ENCODE measurements at places on chromosomes 2 and 18.

DNA sequence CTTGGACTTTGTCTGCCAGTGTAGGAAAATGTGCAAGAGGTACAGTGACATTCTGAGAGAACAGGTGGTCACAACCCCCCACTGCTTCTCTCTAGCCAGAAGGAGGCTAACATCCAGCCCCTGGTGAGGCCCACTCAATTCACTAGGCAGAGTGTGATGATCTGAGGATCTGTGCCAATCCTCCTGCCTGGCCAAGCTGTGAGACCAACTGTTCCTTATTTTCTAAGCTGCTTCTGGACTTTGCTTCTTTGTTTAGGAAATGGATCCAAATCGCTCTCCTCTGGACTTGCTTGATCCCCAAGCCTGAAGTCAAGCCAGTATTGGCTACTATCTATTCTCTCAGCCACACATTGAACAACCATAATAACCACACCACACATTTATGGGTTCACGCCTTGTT is 202.8 kb downstream of the PIK3C3 start:
- DNase-seq: no peak

DNA sequence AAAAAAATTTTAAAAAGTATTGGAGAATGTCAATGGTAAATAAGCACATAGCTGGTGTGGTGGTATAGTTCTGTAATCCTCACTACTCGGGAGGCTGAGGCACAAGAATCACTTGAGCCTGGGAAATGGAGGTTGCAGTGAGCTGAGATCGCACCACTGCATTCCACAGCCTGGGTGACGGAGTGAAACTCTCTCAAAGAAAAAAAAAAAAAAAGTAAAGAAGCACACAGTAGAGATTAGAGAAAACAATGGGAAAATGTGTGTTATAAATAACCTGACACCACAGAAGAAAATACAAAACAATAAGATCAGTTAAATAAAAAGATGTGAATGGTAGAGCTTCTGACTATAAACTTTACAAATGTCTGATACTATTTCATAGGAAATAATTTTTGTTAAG is 163.7 kb upstream of the WDSUB1 start:
- DNase-seq: no peak

- DNase-seq: no peak
Observed at GRCh38 chr2:217008794-217009193, 148.9 kb upstream of the TNP1 start.

DNA sequence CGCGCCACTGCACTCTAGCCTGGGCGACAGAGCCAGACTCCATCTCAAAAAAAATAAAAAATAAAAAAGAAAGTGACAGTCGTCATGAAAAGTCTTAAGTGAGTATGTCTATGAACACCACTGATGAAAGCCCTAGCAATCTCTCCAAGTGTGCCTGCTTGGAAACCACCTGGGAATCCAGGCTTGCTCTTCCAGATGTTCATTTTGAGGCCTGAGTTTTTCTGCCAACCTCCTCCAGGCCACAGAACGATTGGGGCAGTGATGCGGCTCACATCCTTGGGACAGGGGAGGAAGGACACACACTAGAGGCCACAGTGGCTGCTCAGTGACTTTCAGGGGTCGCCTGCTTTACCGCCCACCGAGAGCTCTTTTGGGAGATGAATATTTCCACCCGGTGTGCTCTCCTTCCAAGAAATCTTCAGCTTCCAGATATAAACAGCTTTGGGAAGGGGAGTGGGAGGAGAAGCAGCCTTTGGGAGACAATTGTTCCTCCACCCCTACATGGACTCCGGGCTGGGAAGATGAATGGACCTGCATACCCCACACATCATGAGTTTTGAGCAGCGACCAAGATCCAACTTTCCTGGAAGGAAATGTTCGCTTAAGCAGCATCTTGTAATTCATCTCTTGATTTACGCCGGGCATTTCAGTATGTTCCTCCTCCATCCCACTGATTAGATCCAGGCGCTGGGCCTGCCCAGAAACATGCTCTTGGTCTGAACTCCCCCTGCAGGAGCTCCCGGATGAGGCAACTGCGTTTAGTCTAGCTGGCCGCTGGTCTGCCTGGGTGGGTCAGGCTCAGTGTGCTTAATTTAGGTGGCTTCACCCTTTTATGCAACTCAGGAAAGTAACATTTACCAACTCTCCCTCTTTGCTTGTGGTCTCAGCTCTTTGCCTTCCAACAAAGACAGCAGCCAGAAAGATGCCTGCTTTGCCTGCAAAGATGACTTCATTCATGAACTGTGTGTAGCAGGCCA is 6.2 kb upstream of the ARMC9 start:
- DNase-seq: no peak

- DNase-seq: no peak
Observed at GRCh38 chr18:57469884-57470283, 34.7 kb downstream of the ONECUT2 start.

GRCh38 chr2:68216454-68217310 is 35.6 kb downstream of the PPP3R1 start:
- DNase-seq: no peak

- DNase-seq: no peak
Observed at GRCh38 chr2:99086385-99086784, 55.1 kb upstream of the C2orf15 start.

GRCh38 chr2:219687882-219688559 is 60.6 kb downstream of the SLC4A3 start:
- no peak for DNase-seq

DNA sequence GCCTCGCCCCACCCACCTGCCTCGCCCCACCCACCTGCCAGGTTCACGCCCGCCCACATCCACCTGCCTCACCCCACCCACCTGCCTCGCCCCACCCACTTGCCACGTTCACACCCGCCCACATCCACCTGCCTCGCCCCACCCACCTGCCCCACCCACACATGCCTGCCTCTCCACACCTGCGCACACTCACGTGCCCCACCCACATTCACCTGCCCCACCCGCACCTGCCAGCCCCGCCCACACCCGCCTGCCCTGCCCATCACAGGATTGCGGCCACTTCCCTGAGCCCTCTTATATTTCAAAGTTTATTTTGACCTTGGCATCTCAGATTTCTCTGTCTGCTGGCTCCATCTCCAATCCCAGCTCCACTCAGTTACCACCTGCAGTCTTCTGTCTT is 217.5 kb upstream of the SOX11 start:
- DNase-seq: no peak

GRCh38 chr2:167602122-167602521 is 645.3 kb downstream of the STK39 start:
- DNase-seq: no peak

- DNase-seq: no peak
Observed at GRCh38 chr2:10926191-10926820, 14.6 kb downstream of the KCNF1 start.

GRCh38 chr2:116975608-116976007 is 838.9 kb upstream of the DDX18 start:
- DNase-seq: no peak

DNA sequence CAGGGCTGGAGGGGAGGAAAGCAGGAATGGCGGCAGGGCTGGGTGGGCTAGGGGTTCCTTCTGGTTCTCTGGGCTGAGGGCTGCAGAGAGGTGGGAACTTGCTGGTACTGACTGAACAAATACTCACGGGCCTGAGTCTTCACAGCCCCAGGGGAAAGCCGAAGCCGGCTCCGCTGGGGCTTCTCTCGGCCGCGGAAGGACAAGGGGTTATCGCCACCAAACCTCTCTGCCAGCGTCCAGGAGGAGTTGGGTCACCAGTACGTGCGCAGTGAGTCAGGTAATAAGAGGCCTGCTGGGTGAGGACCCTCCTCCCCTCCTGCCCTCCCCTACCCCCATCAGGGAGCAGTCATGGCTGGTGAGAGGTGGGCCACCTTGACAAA is 13.5 kb upstream of the GMPPA start:
- DNase-seq: no peak

GRCh38 chr2:234334151-234334550 is 162.7 kb downstream of the ARL4C start:
- DNase-seq: no peak

GRCh38 chr18:44842588-44843412 is 162.1 kb downstream of the SETBP1 start:
- no peak for DNase-seq

DNA sequence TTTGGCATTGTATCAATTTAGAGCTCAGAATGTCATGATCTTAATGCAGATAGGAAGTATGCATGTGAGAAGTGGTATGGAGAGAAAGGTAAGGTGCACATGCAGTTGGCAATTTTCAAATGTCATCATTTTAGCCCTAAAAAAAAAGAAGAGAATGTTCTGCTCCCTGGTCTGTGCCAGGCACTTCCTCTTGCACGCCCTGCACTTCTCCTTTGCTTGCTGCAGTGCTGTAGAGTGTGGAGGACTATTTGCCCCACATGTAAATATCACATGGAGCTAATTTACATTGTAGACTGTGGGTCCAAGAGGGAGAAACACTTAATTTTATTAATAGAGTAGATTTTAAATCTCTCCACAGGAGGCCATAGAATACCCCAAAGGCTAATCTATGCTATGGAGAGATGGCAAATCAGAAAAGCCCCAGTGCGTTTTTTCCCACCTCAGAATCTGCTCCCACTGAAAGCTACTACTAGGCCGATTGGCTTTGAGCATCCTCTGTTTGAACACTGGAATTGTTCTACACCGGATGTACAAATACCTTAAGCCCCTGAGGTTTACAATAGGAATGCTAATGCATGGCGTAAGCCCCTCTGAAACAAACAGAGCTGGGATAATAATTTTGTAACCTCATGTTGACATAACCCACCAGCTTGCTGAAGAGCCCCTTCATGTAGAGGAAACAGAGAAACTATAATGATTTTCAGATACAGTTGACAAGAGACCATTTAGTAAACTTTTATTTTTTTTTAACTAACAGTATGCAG is 137.2 kb upstream of the KLHL14 start:
- DNase-seq: no peak

GRCh38 chr2:160105366-160105765 is 43.0 kb upstream of the PLA2R1 start:
- DNase-seq: no peak

DNA sequence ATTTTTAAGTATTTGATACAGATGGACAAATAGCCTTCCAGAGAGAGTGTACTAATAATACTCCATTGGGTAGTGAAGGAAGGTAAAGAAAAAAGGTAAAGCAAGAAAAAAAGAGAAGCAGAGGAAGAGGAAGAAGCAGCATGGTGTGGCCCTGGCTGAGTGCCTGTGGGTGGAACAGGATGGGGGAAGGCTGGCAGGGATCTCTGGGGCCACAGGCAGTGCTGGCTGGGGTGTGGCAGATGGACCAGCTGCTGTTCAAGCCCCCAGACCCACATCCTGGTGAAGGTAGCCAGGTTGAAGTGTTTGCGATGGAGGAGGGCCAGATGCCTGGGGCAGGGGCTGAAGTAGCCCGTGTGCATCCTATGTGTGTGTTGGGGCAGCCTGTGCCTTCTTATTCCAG is 79.0 kb downstream of the DYSF start:
- no peak for DNase-seq

- DNase-seq: no peak
Observed at GRCh38 chr2:217858519-217859491, 144.0 kb downstream of the TNS1 start.
